ENCODE measurements at places on chromosomes 5 and 9.

DNA sequence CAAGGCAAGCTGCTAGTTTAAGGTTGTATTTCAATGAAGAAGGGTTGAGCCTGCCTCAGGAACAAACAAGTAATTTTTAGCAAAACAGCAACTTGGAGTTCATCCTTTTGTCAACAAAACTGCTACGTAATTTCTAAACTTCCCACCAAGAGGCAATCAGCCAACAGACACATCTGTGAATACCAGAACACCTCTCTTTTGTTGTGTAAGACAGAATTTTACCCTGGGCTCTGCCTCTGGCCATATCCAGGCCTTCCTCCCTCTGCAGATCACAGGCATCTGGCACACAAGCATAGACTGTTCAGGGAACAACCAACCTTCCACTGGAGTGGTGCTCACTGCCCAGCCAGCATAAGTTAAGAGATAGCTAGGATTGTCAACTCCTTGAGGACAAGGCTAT lies 409.0 kb downstream of the SPOCK1 start:
- no peak for DNase-seq

GRCh38 chr5:78566747-78567425 lies 81.7 kb downstream of the LHFPL2 start:
- DNase-seq = no peak

DNA sequence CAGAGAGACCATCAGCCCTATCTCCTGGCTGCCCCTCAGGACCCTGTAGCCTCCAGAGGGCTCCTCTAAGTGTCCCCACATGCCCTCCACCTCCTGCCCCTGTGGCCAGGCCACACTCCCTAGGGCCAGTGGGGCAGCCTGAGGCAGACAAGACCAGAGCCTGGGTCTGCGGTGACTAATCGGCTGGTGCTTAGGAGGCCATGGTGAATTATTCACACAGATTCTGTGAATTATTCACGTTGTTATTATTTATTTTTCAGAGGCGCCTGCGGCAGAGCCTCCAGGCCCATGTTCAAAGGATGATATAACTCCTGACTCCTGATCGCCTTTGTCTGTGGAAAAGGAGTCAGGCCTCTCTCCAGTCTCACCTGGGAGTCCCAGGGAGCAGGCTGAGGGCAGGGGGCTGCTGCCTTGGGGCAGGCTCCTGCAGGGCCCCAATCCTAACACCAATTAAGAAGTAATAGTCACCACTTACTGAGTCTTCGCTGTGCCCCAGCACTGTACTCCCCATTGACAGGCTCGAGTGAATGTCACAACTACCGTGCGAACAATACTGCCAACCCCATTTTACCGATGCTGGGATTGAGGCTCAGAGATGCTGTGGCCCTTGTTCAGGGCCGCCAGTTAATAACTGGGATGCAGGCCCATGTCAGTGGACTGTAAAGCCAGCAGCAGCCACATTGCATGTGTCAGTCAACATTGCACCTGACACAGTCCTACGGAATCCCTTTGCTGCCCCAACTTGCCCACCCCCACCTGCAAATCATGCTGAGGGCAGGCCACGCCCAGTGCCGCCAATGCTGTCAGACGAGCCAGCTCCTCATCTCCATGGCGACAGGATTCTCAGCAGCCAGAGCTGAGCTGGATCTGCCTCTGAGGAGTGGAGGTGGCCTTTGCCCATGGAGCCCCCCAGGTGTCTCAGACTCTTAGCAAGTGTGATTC lies 94.9 kb downstream of the PCDH1 start:
- DNase-seq = no peak

GRCh38 chr5:149887622-149888183 lies 56.9 kb downstream of the PDE6A start:
- peak; percentile 52 for DNase-seq

- DNase-seq = peak; percentile 15
Measured at GRCh38 chr9:36995927-36996705, 38.0 kb downstream of the PAX5 start.

- DNase-seq = no peak
Measured at GRCh38 chr9:82196622-82197441, 208.3 kb downstream of the SPATA31D1 start.

DNA sequence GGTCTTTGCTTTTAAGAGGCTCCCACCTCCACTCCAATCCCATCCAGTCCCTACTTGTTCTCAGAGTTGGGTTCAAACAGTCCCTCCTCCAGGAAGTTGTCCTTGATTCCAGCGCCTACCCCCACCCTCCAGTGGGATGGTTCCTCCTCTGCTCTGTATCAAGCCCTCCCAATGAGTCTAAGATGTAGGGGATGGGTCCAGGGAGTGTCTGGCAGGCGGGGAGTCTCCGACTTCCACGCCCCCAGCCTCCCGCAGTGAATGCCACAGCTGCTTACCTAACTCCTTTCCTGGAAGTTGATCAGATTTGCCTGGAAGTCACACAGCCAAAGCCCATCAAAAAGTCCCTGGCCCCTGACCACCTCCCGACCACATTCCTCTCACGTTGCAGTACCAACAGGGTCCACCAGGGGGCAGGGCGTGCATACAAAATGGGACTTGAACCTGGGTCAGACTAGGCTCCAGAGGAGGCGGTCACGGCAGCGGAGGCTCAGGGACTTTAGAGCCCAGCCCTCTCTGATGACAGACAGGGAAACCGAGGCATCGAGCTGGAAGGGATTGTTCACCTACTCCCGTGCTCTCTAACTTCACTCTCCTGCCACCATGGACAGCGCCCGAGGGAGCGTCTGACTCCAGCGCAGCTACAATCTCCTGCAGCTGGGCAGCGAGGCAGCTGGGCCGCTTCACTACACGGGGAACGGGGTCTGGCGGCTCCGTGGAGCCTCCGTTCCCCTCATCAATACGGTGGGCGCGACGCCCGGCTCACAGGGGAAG lies 25.0 kb upstream of the TDRD7 start:
- DNase-seq = peak; percentile 24

DNA sequence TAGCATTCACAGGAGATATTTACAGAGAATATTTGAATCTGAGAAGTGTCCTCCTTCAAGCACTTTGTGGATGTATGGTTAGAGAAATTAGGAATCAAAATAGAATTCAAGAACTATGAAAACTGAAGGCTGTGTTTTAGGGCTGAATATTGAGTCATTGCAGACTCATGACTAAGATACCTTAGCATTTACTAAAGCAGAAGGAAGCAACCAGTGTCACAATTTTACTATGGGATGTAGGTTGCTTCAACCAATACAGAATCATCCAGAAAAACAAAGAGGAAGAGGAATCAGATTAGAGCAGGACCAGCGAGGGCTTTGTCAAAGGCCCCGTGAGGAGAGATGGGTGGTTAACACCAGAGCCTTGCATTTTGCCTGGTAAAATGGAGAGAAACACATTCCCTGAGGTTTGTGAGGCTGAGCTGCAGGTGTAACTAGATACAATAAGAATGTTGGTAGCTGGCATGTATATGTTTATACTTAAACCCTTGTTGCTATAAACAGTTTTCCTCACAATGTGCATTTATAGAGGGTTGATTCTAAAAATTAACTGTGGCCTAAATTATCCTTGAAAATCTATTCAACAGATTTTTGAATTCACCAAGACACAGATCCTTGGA lies 518.1 kb downstream of the AGTPBP1 start:
- DNase-seq = no peak

- no peak for DNase-seq
Measured at GRCh38 chr5:88707216-88707965, 175.6 kb downstream of the MEF2C start.

GRCh38 chr5:40356248-40356647 lies 323.5 kb upstream of the PTGER4 start:
- no peak for DNase-seq

DNA sequence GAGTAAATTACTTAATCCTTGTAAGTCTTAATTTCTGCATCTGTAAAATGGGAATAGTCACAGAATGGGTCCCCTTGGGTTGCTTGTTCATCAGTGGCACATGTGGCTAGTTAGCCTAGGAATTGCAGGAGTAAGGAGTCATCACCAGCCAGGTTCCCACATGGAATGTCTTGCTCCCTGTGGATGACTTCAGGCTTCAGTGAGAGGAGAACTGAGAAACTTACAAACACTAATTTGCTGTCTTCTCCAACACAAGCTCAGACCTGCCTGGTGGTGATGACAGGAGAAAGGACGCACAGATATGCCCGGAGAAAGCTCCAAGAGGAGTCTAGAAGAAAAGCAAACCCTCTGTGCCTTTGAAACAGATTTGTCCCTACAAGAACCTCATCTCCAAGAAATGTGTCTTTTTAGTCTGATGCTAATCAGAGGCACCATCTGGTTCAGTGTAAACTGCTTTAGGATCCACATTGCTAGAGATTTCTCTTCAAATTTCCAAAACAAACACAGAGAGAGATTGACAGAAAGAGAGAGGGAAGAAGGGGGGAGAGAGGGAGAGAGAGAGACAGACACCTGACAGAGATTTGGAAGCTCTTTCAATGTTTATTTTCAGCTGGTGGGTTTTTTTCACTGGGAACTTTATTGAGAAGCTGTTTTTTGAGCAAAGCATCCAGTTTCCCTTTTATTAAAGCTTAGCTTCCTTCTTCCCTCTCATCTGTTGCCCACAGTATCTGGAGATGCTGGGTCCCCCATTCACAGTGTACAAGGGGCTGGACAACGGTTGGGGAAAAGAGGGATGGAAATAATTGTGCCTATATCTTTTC lies 128.3 kb downstream of the DOCK2 start:
- no peak for DNase-seq

- no peak for DNase-seq
Measured at GRCh38 chr9:93597142-93597706, 20.8 kb downstream of the PHF2 start.

- no peak for DNase-seq
Measured at GRCh38 chr5:58543723-58544122, 39.2 kb upstream of the RAB3C start.

DNA sequence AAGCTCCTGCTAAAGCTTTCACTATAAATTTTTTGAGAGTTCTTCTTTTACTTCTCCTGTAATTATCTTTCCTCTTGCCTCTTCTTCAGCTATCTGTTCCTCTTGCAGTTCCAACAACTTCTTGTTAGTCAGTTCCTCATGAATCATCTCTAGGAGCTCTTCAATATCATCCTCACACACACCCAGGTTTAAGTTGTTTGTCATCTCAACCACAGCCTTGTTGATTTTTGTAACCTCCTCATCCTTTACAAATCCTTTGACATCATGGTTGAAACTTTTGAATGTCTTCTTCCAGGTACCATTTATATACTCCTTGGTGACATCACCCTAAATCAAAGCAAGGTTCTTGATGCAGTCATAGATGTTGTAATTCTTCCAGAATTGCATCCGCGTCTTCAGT lies 106.3 kb upstream of the MAMDC2 start:
- no peak for DNase-seq

GRCh38 chr9:74609671-74610405 lies 112.7 kb downstream of the RORB start:
- DNase-seq = no peak

DNA sequence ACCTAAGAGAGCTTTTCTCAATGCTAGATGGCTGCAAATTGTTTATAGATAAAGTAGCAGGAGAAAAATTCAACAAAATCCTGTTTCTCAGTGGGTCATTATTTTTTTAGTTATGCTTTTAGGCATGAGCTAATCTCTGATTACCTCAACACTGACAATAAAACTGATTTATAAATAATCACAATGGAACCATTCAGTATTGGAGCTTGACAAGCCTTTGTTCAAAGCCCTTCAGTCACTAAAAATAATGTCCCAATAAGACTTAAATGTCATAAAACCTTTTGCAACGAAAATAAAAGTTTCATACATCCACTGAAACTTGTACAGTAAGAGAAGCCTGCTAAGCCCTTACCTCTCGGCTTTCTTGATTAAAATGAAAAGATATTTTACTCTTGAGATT lies 27.2 kb downstream of the PTPDC1 start:
- DNase-seq = no peak

GRCh38 chr5:141762790-141763368 lies 80.8 kb upstream of the ARAP3 start:
- DNase-seq = no peak

DNA sequence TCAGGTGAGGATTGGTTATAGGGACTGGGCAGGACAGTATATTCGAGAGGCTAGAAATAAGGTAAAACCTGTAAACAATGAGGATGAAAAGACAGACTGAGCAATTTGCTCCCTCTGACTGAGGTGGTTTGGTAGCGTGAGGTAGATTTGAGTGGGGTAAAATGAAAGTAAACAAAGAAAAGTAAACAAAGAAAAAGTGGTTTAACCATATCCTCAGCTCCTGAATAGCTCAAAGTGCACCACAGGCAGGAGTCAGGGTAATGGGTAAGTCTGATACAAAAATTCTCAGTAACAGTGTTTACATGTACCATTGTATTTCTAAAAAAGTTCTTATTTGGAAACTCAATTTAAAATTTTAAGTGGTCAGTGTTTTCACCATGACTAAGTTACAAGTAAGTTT lies 203.1 kb upstream of the ARRDC3 start:
- DNase-seq = no peak

DNA sequence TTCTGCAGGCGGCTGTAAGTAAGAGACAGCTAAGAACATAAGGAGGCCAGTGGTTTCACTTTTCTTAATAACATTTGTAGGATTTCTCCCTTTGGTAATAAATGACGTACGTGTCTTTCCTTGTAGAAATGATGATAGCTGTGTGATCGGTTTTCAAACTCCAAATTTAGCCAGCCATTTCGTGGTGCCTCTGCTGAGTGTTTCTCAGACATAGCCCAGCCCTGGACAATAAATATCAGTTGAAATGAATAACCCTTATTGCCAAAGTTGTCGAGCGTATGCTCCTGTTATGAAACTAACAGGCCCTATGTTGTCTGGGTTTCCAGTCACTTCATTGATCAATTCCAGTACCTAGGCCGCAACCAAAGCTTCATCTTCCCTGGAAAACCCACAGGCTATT lies 75.0 kb upstream of the MSX2 start:
- no peak for DNase-seq

- DNase-seq = no peak
Measured at GRCh38 chr5:74625742-74626241, 14.7 kb downstream of the ENC1 start.

- peak; percentile 42 for DNase-seq
Measured at GRCh38 chr5:106862450-106863193, 808.1 kb downstream of the EFNA5 start.

DNA sequence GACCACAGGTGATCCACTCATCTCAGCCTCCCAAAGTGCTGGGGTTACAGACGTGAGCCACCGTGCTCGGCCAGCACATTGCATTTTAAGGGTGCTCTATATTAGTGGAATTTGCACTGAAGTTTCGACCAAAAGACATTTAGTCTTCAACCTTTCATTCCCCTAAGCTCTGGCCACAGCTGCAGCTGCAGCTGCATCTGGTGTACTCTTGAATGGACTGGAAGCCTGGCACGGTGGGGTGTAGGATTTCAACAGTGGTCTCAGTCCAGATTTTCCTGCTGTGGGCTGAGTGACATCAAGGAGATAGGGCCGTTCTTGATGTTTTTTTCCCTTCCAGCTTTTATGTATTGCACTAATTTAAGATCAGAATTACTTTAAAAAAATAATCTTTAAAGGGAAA lies 255.2 kb downstream of the PDZD2 start:
- DNase-seq = no peak

DNA sequence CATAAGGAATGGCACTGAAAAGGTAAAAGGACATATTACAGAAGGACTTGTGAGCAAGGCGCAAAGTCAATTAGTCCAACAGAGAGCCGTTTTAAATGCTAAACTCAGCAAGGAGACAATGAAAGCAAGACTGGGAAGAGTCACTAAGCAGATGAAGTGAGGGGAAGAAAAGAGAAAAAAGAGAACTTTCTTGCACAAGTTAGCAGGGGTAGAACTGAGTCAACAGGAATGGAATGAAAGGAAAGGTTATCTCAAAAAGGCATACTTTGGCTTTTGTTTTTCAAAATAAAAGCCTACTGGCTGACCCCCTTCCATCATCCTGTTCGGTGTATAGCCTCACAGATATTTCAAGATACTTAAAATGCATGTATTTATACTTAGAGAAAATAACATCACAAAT lies 75.0 kb downstream of the NR6A1 start:
- DNase-seq = no peak

GRCh38 chr9:123339666-123340510 lies 16.1 kb upstream of the CRB2 start:
- no peak for DNase-seq

Data from AG04450 (cell line).